Immature natural killer cell (primary cell): ENCODE measurements at places on chromosomes 1 and 21.

GRCh38 chr1:158071138-158071537, 77.7 kb downstream of the KIRREL1 start:
- no peak for DNase-seq

DNA sequence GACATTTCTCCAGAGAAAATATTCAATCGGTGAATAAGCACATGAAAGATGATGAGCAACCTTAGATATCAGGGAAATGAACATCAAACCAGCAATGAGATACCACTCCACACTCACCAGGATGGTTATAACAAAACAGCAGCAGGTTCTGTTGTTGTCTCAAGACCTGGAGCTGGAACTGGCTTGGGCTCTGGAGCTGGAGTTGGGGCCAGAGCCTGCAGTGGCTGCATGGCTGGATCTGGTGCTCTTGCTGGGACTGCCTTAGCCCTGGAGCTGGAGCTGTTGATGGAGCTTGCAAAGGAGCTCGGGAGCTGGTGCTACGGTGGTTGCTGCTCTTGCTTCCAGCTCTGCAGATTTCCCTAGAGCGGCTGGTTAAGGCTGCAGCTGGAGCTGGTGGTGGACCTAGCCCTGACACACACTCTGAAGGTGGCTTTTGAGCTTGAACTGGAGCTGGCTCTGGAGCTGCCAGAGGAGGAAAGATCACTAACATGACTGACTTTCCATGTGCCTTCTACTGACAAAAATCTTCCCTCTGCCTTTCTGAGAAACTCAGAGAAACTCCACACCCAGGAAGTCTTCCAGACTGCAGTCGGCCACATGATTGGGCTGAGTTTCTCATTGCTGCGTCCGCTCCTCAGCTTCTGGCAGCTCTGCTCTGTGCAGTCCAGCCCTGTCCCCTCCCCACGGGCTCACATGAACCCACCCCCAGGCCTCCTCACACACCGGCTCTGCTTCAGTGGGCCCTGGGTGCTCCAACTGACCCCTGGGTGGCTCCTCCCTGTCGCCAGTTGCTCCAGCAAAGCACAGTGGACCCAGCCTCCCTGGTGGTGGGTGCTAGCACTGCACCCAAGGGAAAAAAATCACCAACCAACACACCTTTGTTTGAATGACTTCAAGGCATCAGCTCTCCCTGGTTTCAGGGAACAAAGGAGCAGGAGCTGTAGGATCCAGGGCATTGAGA, 139.1 kb upstream of the FMN2 start:
- no peak for DNase-seq

DNA sequence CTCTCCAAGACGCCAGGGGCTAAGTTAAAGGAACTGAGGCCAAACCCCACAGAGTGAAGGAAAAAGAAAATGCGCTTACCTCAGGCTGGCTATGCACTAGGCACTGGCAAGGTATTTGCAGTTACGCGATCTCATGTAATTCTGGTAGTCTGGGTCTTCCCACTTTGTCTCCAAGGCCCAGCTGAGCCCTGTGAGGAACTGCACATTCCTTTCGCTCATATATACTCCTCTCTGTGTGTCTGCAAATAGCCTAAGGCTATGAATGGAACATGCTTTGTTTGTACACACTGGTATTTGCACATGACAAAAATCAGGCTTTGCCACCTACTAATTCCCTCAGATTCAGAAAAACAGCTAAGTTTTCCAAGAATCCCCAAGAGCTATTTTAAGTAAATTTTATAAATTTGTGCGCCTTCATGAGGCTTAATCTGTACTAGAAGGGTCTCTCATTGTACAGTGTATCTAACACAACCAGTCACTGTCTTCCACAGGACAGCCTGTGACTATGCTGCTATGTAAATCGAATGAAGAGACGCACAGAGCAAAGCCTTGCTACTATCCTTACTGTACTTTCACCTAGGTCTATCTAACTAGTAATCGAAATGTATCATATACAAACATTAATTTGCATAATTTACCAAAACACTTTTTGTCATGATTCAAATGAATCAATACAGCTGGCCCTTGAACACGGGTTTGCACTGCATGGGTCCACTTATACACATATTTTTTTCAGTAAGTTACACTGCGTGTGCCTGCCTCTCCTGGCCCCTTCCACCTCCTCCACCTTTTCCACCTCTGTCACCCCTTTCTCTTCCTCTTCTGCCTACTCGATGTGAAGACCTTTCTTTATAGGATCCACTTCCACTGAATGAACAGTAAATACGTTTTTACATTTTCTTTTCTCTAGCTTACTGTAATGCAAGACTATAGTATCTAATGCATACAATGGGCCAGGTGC, 87.0 kb downstream of the SIPA1L2 start:
- DNase-seq = no peak

GRCh38 chr21:43203591-43203990, 34.8 kb downstream of the CRYAA start:
- no peak for DNase-seq

GRCh38 chr1:168234846-168235547, 9.2 kb downstream of the SFT2D2 start:
- peak; percentile 53 for DNase-seq

DNA sequence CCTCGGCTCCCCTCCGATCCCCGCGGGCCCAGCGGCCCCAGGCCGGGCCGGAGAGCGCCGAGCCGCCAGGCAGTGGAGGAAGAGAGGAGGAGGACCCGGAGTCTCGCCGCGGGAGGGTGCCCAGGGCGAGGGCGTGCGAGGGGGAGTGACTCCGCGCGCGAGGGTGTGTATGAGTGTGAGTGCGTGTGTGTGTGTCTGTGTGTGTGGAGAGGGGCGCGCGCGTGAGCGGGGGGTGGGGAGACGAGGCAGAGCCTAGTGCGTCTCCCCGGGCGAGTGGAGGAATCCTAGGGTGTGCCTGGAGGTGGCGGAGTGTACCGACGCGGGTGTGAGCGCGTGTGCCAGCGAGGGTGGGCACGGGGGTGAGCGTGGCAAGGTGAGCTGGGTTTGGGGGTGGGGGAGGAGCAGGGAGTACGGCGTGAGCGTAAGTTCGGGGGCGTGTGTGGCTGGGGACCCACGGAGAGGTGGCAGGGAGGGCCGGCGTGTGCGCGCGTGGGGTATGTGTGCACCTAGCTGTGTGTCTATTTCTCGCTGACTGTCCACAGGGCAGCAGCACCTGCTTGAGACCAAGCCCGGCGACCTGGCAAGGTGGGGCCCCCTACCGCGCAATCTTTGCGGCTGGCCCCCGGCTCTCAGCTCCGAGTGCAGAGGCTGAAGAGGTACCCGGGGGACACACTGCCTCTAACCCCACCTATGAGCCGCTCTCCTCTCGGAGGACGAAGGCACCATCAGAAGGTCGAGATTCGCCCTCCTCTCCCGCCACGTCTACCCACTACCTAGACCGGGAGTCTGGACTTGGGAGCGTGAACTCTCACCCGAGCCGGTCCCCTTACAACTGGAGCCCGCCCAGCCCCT, 784 bp upstream of the KCND3 start:
- no peak for DNase-seq

DNA sequence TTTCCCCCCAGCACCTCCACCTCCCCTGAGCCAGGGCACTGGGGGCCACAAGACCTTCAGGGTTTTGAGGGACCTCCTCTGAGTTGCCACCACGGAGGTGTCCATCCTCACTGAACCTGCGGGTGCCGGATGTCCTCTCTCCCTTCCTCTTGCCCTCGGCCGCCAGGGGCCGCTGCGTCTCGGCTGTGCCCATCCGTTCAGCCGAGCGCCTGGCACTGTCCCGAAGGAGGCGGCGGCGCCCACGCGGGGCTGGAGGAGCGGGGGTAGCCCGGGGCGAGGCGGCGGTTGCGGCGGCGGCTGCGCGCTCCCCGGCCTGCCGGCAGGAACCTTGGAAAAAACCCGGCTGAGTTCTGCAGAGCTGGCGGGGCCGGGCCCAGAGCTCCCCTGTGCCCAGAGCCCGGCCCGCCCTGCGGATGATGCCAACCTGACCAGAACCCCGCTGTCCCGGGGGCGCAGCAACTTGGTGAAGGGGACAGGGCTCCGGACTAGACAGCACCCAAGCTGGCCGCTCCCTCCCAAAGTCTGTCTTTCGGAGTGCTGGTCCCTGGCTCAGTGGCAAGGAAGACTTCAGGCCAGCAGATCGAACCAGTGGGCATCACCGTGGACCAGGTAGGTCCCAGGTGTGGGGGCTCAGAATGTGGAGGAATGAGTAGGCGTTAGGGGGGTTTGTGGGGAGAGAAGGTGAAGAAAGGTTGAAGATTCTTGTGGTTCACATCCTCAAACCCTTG, 3.7 kb upstream of the PPM1J start:
- DNase-seq = peak; percentile 71

DNA sequence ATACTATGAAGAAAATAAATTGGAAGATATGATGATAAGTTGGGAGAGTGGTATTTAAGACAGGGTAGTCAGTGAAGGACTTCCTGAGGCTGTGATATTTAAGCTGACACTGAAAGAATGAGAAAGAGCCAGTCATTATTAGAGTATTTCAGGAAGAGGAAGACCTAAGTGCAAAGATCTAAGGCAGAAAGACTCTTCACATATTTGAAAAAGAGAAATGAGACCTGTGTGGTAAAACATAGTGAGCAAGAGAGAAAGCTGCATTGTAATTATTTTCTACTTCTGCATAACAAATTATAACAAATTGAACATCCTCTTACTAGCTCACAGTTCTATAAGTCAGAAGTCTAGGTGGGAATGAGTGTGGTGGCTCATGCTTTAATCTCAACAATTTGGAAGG, 34.6 kb upstream of the DOCK7 start:
- no peak for DNase-seq

DNA sequence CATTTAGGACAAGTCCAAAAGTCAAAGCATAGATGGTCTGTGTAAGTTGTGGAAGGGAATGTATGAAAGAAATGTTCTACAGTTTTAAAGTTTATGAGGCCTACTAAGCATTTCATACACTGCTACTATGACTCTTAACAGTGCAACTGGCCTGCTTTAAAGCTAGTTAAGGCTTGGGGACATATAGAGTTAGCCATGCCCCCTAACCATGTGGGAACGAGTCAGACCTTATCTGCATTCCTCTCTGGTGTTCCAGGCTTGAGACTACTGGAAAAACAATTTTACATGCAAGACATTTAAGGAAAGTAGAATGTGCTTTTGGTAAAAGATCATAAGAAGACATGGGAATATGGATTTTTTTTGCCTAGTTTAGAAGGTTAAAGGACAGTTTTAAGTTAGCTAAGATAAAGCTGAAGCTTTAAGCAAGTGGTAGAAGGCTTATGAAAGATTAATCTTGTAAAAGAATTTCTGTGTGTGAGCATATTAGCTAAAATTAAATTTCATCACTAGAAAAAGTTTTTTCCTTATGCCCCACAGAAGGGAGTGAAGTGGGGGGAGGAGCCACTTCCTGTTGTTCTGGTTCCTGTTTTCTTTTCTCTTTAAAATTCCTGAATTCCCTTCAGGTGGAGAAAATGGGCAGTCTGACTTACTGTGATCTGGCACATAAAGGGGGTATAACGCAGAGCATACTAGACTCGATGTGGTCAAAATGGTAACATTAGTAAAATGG, 8.9 kb upstream of the CD48 start:
- DNase-seq = no peak

DNA sequence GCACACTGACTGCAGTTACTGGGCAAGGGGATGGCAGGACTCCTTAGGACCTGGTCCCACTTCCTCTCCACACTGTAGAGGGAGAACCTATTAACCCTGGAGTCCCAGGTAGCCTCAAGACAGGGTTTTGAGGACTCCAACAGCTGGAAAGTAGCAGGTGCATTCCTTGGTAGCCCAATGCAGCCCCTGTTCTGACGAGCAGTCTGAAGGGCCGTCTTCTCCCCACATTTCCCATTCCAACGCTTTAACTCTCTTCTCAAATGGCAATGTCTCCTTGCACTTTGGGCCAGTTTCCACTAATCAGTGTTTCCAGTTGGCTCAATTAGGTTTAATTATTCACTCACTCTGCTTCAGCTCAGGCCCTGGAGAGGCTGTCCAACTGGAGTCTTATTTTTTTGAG, 8.8 kb upstream of the INPP5B start:
- no peak for DNase-seq

DNA sequence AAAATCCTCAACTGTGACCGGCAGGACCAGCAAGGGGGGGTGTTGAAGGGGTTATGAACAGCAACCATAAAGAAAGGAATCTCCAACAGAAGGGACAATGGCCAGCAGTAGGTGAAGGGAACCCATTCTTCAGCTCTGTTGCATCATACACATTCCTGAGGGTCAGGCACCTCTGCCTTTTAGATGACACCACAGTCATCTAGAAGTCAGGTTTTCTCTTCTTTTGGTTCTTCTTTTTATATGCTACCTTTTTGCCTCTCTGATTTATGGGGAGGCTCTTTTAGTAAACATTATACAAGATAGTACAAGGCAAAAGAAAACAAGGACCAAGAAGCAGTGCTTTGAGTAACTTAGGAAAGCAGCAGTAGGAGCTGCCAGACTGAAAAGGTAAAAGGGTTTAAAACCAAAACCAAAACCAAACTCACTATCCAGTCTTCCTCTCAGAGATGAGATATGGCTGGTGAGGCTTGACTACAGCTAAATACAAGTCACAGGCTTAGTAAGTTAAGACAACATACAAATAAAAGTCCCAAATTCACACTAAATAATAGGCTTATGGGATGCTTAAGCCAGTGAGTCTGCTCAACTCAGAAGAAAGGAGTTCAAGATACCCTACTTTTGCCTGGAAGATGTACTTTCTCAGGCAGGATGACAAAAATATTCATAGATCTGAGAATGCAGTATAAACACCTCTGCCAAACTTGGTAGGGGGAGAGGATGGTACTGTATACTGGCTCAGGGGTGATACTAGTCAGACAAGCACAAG, 4.1 kb downstream of the TEX38 start:
- DNase-seq = peak; percentile 11

- no peak for DNase-seq
Measured at GRCh38 chr21:31176080-31176551, 137.8 kb upstream of the KRTAP19-8 start.

GRCh38 chr21:16419188-16419921, 689.6 kb downstream of the USP25 start:
- DNase-seq = no peak

- no peak for DNase-seq
Measured at GRCh38 chr1:183139281-183139942, 46.7 kb upstream of the LAMC2 start.

GRCh38 chr1:89129911-89130310, 4.0 kb upstream of the GBP2 start:
- no peak for DNase-seq

- DNase-seq = no peak
Measured at GRCh38 chr1:96416701-96417444, 304.7 kb upstream of the PTBP2 start.

- no peak for DNase-seq
Measured at GRCh38 chr1:215290018-215290417, 207.5 kb downstream of the KCNK2 start.

- DNase-seq = no peak
Measured at GRCh38 chr21:27265492-27265891, 298.6 kb upstream of the ADAMTS5 start.

DNA sequence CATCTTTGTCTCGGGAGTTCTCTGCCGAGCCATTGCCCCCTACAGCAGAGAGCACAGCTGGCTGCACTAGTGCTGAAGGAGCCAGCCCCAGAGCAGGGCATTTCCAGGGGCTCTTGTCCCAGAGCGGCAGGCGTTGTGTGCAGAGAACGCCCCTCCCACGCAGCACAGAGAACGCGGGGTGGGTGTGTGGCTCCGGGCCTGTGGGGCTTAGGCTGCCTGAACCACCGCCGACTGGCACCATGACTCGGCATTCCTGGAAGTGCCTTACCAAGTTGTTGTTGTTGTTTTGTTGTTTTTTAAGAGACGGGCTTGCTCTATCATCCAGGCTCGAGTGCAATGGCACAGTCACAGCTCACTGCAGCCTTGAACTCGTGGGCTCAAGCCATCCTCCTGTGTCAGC, 15.8 kb upstream of the DIP2A start:
- no peak for DNase-seq
